ENCODE measurements at places on chromosomes 1 and 21.

DNA sequence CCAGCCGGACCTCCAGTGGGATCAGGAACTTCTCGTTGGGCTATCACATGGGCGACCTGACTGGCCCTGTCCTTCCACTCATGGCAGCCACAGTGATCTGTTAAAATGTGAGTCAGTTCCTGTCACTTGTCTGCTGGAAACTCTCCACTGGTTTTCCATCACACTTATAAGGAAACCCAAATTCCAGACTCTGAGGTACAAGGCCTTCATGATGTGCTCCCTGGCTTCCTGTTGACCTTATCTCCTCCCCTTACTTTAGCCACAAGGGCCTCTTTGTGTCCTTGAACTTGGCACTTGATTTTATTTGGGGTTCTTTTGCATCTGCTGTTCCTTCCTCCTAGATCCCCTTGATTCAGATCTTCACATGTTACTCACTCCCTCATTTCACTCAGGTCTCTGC lies 96.8 kb downstream of the TENT5C start:
- DNase-seq = no peak

- DNase-seq = no peak
Measured at GRCh38 chr1:1616045-1616790, 918 bp downstream of the MIB2 start.

- no peak for DNase-seq
Measured at GRCh38 chr1:76830373-76830772, 36.9 kb upstream of the ST6GALNAC5 start.

DNA sequence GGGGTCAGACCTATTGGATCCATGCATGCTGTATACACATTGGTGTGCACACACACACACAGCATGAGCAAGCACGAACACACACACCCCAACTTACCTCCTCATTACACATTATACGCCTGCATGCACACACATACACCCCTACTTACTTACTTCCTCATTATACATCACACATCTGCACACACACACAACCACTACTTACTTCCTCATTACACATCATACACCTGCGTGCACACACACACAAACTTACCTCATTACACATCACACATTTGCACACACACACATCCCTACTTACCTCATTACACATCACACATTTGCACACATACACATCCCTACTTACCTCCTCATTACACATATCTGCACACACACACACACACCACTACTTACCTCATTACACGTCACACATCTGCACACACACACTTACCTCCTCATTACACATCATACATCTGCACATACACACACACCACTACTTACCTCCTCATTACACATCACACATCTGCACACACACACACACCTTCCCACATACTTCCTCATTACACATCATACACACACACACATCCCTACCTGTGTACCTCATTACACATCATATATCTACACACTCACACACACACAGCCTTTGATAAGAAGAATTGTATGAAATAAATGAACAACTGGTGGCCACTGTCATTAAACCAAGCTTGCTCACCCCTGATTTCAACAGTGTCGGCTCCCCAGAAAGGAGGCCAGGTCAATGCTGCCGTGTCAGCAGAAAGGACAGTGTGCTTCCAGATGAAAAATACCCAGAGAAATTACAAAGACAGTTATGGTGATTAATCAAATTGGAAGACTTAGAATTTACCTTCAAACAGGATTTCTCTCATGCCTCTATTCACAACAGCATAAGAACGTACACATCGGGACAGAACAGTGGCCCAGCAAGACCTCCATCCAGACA lies 117.8 kb downstream of the SETD4 start:
- DNase-seq = no peak

GRCh38 chr1:220144051-220144450 lies 50.1 kb downstream of the IARS2 start:
- no peak for DNase-seq

DNA sequence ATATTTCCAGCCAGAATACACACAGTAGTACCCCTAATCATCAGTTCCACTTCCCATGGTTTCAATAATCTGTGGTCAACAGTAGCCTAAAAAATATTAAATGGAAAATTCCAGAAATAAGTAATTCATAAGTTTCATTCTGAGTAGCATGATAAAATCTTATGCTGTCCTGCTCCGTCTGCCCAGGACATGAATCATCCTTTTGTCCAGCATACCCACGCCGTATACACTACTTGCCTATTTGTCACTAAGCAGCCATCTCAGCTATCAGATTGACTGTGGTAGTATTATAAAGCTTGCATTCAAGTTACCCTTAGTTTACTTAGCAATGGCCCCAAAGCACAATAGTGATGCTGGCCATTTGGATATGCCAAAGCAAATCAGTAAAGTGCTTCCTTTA lies 118.7 kb downstream of the SLC5A9 start:
- DNase-seq = no peak

GRCh38 chr1:99598738-99599411 lies 47.0 kb upstream of the PALMD start:
- no peak for DNase-seq

DNA sequence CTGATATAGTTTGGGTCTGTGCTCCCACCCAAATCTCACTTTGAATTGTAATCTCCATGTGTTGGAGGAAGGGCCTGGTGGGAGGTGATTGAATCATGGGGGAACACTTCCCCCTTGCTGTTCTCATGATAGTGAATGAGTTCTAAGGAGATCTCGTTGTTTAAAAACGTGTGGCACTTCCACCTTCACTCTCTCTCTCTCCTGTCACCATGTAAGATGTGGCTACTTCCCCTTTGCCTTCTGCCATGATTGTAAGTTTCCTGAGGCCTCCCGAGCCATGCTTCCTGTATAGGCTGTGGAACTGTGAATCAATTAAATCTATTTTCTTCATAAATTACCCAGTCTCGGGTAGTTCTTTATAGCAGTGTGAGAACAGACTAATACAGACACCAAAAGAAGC lies 40.4 kb downstream of the FRRS1 start:
- no peak for DNase-seq

GRCh38 chr1:8903908-8904650 lies 25.6 kb upstream of the ENO1 start:
- no peak for DNase-seq

GRCh38 chr1:160777486-160778089 lies 18.4 kb upstream of the LY9 start:
- DNase-seq = no peak

GRCh38 chr1:85550784-85551516 lies 29.6 kb upstream of the CCN1 start:
- no peak for DNase-seq

- no peak for DNase-seq
Measured at GRCh38 chr1:205748403-205749233, 1.4 kb downstream of the NUCKS1 start.

DNA sequence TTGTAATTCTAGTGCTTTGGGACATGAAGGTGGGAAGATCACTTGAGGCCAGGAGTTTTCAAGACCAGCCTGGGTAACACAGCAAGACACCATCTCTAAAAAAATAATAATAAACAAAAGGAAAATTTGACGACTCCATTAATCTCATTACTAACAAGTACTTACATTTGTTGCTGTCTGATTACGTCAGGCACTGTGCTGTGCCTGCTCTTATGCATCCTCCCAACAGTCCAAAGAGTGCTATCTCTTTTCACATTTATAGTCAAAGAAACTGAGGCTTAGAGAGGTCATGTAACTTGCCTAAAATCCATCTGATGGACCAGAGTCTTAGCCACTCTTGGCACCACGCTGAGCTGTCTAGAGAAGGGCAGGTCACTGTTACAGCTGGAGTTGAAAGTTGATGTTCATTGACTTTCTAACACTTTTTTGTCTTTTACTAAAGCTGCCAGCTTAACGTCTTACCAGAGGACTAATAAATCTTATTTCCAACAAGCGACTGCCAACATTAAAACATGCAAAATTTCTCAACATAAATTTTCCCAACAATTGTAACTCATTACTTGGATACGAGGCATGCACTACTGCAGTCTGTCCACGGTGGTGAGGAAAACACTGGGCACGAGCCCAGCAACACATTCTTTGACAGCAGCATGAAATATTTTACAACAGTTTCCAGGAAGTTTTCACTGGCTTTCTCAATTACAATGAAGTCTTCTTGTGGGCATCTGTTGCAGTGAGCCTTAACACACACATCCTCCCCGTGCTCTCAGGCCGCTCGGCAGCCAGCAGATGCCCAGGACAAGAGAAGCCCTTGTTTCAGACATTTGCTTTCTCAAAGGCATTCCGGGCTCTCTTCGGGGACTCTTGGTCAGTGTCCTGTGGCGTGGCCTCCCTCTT lies 262.9 kb upstream of the PROX1 start:
- DNase-seq = no peak

DNA sequence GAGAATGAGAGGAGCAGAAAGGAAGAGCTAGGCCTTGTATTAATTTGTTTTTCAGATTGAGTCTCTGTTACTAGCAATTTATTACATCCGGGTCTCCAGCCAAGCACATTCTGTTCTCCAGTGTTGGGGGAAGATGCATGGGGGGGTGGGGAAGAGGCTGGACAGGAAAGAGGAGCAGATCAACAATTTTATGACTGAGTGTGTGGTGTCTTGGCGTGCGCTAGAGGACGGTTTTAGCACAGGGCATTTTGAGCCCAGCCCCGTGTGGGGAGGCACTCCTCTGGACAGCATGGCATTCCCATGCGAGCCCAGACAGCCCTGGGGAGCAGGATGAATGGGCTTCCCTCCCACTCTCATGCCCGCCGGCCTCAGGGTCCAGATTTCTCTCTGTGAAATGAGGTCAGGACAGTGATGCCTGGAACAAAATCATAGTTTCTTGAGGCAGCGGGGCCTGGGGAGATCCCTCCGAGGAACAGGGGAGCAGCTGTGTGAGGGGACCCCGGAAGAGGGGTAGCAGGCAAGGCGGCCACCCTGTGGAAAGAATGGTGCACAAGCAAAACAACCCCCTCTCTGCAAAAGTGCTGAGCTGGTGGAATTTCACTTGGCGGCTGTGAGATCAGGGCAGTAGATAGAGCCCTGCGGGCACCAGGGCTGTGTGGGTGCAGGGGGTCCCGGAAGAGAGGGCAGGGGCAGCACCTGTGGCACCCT lies 16.3 kb downstream of the SOX13 start:
- DNase-seq = no peak

DNA sequence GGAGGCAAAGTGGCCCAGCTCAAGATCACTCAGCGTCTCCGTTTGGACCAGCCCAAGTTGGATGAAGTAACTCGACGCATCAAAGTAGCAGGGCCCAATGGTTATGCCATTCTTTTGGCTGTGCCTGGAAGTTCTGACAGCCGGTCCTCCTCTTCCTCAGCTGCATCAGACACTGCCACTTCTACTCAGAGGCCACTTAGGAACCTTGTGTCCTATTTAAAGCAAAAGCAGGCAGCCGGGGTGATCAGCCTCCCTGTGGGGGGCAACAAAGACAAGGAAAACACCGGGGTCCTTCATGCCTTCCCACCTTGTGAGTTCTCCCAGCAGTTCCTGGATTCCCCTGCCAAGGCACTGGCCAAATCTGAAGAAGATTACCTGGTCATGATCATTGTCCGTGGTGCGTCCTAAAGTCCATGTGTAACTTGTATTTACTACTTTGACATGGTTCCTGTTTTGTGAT lies 2.7 kb downstream of the RBM15 start:
- no peak for DNase-seq

DNA sequence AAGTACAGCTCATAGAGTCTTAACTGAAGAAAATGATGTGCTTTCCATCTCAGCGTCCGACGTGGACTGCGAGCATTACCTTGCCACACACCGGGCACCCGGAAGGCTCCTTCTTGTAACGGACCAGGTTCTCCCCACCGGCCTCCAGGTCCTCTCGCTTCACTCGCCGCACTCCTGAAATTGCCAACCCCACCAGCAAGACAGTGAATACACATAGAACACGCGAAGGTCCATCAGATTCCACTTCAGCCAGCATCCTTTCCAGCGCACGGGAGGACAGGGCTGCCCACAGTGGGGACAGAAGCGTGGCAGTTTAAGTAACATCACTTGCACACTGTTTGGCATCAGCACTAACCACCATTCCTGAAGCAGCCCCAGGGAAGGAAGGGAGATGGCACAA lies 53.3 kb downstream of the PRDM15 start:
- DNase-seq = no peak

DNA sequence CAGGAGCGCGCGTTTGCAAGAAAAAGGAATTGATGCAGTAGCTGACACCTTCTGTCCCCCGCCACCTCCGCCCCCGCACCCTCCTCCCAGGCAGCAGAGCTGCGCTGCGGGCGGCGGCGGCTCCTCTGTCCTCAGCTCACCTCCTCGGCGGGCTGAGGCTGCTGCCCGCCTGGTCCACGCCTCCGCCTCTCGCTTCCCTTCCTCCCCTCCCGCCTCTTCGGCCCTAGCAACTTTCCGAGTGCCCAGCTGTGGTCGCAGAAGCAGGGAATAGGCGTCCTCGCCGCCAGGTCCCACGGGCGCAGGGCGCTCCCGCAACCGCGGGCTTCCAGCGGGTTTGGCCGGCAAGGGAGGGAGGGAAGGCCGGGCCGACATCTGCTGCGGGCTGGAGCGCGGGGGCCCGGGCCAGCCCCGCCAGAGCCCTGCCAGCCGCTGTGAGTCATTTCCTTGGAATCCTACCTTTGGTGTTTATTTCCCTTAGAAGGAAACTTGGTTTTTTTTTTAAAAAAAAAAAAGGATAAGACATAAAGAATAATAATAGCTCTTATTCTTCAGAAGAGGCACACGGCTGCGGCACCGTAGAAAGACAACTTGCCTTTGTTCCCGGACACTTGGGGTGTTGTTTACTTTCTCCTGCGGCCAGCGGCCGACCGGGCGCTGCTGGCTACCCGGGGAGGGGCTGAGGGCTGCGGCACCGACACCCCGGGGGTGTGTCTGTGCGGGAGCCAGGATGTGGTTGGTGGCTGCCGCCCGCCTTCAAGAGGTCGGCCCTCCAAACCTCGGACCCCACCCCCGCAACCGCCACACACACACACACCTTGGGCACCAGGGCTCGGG lies 1.1 kb downstream of the SERTAD4 start:
- no peak for DNase-seq

GRCh38 chr1:155241069-155241679 lies 14.1 kb downstream of the ENTREP3 start:
- peak; percentile 49 for DNase-seq

DNA sequence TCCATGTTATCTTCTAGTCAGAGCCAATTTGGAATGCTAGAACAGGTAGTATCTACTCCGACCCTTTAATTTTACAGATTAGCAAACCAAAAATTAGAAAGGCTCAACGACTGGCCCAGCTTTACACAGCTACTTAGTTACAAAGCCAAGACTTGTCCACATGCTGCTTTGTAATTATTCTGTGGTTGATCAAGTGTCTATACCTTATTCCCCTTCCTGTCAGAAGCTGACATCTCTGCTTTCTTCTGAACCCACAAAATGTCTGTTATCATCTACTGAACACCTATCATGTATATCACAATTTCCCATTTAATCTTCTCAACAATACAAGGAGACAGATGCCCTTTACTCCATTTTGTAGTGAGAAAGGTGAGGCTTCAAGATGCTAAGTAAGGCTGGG lies 15.6 kb downstream of the TGFBR3 start:
- DNase-seq = no peak

DNA sequence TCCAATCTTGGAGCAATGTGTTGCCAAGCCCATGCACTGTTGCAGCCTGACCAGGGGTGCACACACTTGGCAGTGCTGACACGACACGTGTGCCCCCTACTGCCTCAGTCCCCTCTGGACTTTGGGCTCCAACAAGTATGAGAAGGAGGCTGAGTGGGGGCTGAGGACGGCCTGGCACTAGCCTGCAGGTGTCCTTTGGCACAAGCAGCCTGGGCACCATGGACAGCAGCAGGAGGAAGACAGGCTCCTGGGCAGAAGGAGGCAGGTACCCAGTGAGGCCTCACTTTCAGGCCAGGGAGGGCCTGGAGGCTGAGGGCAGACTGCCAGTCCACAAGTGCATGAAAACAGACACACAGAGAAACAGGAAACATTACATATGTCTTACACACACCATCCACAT lies 1702.9 kb upstream of the B3GALT2 start:
- no peak for DNase-seq

GRCh38 chr1:152071123-152071522 lies 17.7 kb downstream of the TCHHL1 start:
- no peak for DNase-seq
